ENCODE measurements at places on chromosomes 7 and 10.

- no peak for DNase-seq
Measured at GRCh38 chr7:45404622-45405021, 169.5 kb upstream of the ADCY1 start.

- DNase-seq, result peak; percentile 20
Measured at GRCh38 chr10:61000769-61001730, 57.1 kb upstream of the RHOBTB1 start.

GRCh38 chr7:150753239-150753638 is 16.0 kb downstream of the GIMAP5 start:
- no peak for DNase-seq

DNA sequence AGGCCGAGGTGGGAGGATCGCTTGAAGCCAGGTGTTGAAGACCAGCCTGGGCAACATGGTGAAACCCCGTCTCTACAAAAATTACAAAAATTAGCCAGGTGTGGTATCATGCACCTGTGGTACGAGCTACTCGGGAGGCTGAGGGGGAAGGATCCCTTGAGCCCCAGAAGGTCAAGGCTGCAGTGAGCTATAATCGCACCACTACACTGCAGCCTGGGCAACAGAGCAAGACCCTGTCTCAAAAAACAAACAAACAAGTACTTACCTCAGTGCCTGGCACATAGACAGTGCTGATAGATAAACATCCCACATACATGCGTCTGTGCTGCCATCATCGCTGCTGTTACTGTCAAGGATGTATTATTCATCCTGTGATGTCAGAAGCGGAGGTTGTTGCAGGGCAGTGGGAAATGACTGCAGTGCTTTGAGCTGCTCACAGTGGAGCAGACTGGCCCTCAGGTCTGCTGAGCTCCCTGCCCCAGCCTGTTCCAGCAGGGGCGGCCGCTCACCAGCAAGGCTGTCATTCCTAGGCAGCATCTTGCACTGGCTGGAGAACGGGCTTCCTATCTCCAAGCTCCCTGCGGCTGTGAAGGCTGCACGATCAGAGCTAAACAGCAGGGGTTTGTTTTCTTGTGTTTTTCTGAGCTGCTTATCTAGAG is 18.6 kb downstream of the FOXK1 start:
- no peak for DNase-seq

- no peak for DNase-seq
Measured at GRCh38 chr10:1142596-1142995, 86.4 kb downstream of the WDR37 start.

GRCh38 chr10:24261627-24262026 is 52.7 kb downstream of the KIAA1217 start:
- DNase-seq, result no peak
